ENCODE measurements at places on chromosomes 16 and 17.

GRCh38 chr17:7824021-7824924 lies 9.7 kb upstream of the KDM6B start:
- DNase-seq, result no peak

GRCh38 chr16:61540216-61540615 lies 496.0 kb downstream of the CDH8 start:
- no peak for DNase-seq

GRCh38 chr16:6209355-6209930 lies 1111.8 kb upstream of the EEF2KMT start:
- no peak for DNase-seq

DNA sequence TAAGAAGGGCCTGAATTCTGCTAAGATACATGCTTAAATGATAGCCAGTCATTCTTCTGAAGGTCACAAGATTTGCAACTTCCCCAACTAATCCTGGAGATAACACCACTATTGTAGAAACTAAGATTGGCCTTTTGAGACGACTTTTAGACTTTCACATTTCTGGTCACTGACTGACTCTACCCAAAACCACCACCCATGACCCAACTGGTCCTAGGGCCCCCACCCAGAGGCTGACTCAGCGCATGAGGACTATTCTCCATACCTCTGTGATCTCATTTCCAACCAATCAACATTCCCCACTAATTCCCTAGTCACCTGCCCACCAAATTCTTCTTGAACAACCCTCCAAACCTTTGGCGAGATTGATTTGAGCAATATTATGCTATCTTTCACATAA lies 1299.0 kb downstream of the CDH11 start:
- DNase-seq, result no peak

GRCh38 chr17:10216213-10216938 lies 18.0 kb upstream of the GAS7 start:
- no peak for DNase-seq

DNA sequence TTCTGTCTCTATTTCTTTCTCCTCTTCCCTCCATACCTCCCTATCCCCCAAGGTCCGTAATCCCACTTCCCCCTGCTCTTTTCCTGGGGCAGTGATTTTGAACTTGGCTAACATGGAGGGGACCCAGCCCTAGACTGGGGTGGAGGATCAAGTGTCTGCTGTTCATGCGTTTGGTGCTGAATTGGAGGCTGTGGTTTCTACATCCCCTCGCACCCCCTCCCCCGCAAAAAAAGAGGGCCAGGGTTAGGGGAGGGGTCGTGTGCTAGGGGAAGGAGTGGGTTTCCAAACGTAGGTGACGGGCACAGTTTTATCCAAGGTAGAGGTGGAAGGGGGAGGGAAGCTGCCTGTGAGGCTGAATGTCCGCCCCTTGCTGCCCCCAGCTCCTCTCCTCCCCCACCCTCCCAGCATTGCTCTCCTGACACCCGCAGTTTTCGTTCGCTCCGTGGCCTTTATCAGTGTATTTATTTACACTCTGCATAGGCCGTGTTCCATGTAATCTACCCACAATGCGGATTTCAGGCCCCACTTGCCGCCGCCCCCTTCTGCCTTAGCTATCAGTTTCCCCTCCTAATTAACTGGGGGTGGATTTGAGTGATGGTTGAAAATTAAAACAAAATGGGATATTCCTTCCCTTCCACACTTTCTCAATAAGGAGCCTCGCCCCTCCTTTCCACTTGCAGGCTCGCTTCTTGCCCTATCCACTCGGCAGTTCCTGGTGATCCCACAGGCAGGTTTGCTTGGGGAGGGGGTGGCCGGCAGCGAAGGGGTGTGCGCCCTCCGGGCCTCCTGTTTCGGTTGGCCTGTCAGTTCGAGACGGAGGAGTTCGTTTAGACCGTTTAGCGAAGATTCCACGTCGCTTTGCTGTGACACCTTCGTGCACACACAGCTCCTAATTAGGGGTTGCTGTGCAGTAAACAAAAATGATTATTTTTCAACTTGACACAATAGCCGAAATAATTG lies 2.0 kb downstream of the GNAO1 start:
- no peak for DNase-seq

DNA sequence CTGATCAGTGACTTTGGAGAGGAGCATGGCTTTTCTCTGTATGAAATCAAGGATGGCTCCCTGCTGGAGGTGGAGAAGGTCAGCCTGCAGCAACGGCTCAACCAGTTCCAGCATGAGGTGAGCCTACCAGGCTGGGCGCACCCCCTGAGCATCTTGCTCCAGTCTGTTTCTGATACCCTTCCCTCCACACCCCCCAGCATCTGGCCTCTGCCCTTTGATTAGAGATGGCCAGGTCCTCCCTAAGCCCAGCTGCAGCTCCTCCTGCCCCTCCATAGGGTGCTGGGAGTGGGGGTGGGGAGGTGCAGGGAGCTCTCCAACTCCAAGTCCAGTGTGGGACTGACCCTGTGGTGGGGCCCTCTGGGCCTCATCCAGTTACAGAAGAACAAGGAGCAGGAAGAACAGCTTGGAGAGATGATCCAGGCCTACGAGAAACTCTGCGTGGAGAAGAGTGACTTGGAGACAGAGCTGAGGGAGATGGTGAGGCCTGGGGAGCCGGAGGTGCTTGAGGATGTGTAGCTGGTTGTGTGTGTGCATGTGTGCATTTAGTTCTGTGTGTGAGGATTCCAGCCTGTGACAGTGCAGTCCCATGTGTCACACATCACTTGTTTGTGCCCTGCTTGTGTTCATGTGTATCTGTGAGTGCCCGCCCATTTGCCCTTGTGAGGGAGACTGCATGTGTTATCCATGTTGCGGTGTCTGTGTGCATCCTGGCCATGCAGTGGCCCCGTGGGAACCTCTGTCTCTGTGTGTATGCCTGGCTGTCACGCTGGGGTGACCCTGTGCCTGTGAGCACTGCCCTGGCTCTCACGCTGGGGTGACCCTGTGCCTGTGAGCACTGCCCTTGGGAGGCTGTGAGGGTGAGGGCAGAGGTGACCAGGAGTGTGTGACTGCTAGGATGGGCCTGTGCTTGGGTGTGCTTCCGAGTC lies 3.0 kb downstream of the TBKBP1 start:
- no peak for DNase-seq
